Tibial nerve (tissue), 4 donors: ENCODE measurements at places on chromosomes 6 and 20. TPM values are rescaled to one million over a fixed set of nuclear protein-coding genes. Genes with fewer than 3 reads are reported as not detected.

The CLVS2 gene
- under 0.01 TPM for total RNA-seq

The FAM210B gene
- total RNA-seq: 56.6 TPM

GRCh38 chr20:24382743-24383142 lies 86.7 kb upstream of the SYNDIG1 start:
- DNase-seq: no peak
- no peak overlapping the region for H3K27ac ChIP-seq
- no peaks in the 10 kb centered on the region for H3K27me3 ChIP-seq
- H3K4me1 ChIP-seq: no peaks in the 10 kb centered on the region
- H3K4me3 ChIP-seq: no peak overlapping the region

DNA sequence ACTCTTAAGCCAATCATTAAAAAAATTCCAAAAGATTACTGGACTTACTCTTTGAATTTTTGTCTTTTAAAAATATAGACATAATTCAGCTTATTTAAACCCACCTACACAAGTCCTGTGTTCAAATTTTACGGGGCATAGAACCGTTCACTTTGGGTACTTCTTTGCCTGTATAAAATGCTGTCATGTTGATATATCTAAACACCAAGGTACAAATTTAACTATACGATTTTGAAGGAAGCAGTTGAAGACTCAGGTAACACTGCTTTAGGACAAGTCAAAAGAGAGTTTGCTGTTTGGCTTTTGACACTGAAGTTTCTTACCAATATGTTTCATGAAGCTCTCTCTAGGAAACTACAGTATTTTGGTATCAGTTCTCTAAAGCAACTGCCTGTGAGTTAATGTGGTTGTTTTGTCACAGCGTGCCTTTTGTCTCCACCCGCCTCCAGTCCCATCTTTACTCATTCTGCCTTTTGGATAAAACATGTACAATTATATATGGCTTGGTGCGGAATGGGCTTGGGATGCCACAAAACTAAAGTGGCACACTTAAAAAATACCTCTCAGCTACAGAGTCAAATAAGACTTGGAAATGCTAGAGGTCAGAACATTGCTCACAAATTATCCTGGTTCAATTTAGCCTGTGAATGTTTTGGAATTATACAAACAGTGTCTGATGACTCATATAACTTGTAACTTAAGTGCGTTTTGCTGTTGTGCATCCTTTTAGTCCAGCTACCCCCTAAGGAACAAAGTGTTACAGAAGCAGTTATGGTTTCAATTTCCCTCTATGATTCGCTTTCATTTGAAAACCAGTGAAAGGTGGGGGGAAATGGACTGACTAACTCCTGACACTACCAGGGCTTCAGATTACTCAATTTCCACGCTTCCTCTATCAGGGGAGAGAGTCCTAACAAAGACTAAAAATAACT lies 38.7 kb downstream of the RGS17 start:
- no peak for DNase-seq
- H3K4me1 ChIP-seq: no peaks in the 10 kb centered on the region
- H3K36me3 ChIP-seq: no peaks in the 10 kb centered on the region
- H3K4me3 ChIP-seq: no peak overlapping the region
- H3K27ac ChIP-seq: no peak overlapping the region

DNA sequence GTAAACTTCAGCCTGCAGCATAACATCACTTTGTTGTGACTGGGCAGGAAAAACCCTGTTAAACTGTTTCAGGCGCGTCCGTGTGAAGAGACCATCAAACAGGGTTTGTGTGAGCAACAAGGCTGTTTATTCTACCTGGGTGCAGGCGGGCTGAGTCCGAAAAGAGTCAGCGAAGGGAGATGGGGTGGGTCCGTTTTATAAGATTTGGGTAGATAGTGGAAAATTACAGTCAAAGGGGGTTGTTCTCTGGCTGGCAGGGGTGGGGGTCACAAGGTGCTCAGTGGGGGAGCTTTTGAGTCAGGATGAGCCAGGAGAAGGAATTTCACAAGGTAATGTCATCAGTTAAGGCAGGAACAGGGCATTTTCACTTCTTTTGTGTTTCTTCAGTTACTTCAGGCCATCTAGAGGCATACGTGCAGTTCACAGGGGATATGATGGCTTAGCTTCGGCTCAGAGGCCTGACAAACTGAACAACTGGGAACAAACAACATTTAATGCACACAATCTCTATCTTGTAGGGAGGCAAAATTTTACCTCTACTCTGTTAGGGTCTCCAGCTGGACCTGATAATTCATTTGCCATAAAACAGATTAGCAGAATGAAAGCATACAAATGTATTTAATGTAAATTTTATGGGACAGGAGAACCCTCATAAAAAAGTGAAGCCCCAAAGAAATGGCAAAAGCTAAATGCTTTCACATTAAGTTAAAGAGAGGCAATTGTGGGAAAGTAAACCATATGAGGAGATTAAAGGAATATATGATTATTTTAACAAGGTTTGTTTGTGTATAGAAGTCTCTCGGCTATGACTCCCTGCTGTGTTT lies 58.3 kb upstream of the HFE start:
- no peaks in the 10 kb centered on the region for H3K36me3 ChIP-seq
- H3K27ac ChIP-seq: no peak overlapping the region
- DNase-seq: no peak
- peaks cover 37% of the 10 kb centered on the region for H3K4me1 ChIP-seq

DNA sequence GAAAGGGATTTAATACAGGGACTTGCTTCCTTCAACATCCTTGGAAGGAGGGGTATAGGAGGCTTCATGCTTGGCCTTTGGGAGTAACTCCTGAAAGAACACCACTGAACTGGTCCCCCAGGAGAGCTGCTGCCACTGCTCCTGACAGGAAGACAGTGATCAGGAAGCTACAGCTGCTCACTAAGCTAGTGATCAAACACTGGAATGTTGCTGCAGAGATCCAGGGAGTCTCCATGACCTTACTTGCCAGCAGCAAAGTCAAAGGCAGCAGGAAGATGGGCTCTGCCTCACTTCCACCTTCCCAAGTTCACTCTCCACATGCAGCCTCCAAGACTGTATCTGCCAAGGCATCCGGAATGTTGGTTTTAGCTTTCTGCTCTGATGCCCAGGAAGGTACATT lies 31.8 kb downstream of the PIM1 start:
- no peak for DNase-seq
- no peak overlapping the region for H3K4me3 ChIP-seq

DNA sequence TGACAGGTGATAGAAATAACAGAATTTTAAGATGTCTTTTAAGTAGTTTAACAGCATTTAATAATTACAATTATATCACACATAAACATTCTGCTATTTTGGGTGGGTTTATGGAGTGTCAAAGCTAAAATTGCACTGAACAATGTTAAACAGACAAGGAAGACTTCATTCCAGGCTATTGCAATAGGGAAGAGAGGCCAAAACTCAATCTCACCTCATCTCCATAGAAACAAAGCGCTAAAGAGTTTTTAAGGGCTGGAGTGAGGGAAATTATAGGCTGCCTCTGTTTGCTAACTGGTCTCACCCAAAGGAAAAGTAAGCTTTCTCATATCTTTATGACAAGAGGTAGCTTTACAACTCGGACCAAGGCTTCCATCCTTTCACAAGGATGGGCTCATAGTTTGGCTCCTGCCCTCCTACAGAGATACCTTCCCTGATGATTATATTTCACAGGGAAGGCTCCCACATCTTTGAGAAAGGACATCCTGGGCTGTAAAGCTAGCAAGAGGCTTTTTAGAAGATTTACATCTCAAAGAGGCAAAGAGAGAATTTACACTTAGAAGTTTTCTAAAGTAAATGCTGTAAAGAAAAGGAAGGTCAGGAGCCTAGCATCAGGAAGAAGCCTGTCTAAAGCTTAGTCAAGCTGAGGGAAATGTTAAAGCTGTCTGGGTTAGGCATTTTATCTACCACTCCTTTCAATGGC lies 350.2 kb upstream of the IMPG1 start:
- H3K4me1 ChIP-seq: no peaks in the 10 kb centered on the region
- no peaks in the 10 kb centered on the region for H3K36me3 ChIP-seq
- no peak overlapping the region for H3K4me3 ChIP-seq
- no peak for DNase-seq

GRCh38 chr6:44275271-44275748 lies 5.1 kb downstream of the TMEM151B start:
- DNase-seq: no peak
- H3K36me3 ChIP-seq: no peaks in the 10 kb centered on the region
- H3K4me1 ChIP-seq: no peaks in the 10 kb centered on the region
- H3K27ac ChIP-seq: no peak overlapping the region
- H3K4me3 ChIP-seq: peak overlapping the region; percentile 46

DNA sequence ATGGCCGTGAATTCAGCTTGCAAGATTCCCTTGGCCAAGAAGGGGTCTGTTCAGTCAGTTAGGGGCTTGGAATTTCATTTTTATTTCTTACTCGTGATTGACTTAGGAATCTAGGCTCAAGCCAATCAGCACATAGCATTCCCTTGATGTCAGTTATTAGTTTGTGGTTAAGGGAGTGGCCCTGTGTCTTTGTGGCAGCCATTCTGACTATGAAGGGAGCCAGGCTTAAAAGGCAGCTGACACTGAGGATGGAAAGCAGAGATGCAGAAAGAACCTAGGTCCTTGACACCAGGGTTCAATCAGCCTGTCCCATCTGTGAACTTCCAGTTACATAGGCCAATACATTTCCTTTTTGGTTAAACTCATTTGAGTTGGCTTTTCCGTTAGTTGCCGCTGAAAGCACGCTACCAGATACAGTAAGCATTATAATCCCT lies 48.1 kb downstream of the MCUR1 start:
- peaks cover 45% of the 10 kb centered on the region for H3K4me1 ChIP-seq
- DNase-seq: no peak
- H3K4me3 ChIP-seq: no peak overlapping the region
- no peaks in the 10 kb centered on the region for H3K27me3 ChIP-seq

DNA sequence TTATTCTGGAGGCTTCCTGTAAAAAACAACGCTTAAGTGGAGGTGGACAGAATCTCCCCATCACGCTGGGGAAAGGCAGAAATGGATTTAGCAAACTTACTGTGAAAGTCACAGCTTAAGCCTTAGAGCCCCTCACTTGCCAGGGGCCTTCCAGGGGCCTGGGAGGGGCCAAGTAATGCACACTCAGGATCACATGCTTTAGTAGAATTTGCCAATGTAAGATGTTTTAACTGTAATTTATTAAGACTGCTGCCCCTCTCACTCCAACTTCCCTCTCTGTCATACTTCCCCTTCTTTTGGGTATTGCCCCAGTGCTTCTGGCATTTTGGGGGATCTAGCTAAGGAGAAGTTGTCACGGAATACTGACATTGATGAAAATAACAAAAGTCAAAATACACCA lies 12.6 kb upstream of the ADA start:
- H3K4me3 ChIP-seq: no peak overlapping the region
- no peak overlapping the region for H3K27ac ChIP-seq
- no peak for DNase-seq
- no peaks in the 10 kb centered on the region for H3K27me3 ChIP-seq

DNA sequence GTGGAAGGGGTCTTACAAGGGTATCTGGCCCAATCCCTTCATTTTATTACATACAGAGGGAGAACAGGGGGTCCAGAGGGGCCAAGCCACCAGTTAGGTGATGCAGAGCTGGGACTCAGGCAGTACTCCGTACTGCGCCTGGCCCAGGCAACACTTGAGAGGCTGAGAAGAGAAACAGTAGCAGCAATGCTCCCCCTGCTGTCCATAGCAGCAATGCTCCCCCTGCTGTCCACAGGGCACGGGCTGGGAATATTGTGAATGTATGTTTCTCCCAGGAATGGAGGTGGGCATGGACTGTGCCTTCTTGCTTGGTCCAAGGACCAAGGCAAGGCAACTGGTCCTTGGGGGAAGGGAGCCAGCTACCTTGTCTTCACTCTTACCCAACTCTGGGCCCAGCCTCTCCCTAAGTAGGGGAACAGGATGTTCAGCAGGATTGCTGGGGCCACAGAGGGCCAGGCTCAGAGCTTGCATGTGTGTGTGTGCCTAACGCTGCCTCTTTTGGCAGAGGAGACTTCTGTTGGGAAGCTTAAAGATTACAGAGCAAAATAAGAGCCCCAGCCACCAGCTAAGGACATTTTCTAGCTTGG lies 14.8 kb upstream of the FAM83C start:
- peak overlapping the region; percentile 89 for H3K27ac ChIP-seq
- H3K4me1 ChIP-seq: no peaks in the 10 kb centered on the region
- no peaks in the 10 kb centered on the region for H3K27me3 ChIP-seq
- H3K4me3 ChIP-seq: no peak overlapping the region
- peaks cover 7% of the 10 kb centered on the region for H3K36me3 ChIP-seq
- peak; percentile 28 for DNase-seq
